Cardiac muscle cell (in vitro differentiated cells and primary cell): ENCODE measurements at places on chromosomes 7 and 10. TPM values are rescaled to one million over a fixed set of nuclear protein-coding genes. Genes with fewer than 3 reads are reported as not detected.

SFTPD gene
- 0.73 TPM in 1 of 2 replicates, not detected in the other for polyA plus RNA-seq

TCAF2 gene
- polyA plus RNA-seq = 0.17 and 0.67 TPM in 2 replicates

MMP21 gene
- not detected in 2 replicates for polyA plus RNA-seq

ASZ1 gene
- 0.70 TPM in 1 of 2 replicates, not detected in the other for polyA plus RNA-seq

TACC2 gene
- 75.7 and 93.3 TPM in 2 replicates for polyA plus RNA-seq

RGR gene
- not detected in 2 replicates for polyA plus RNA-seq

LOXL4 gene
- polyA plus RNA-seq = 3.1 and 9.1 TPM in 2 replicates

SLC37A3 gene
- polyA plus RNA-seq = 41.9 and 49.7 TPM in 2 replicates

PDIA4 gene
- 148 and 367 TPM in 2 replicates for polyA plus RNA-seq

MACROH2A2 gene
- polyA plus RNA-seq = 130 and 142 TPM in 2 replicates
